ENCODE measurements at places on chromosomes 7 and 10.

DNA sequence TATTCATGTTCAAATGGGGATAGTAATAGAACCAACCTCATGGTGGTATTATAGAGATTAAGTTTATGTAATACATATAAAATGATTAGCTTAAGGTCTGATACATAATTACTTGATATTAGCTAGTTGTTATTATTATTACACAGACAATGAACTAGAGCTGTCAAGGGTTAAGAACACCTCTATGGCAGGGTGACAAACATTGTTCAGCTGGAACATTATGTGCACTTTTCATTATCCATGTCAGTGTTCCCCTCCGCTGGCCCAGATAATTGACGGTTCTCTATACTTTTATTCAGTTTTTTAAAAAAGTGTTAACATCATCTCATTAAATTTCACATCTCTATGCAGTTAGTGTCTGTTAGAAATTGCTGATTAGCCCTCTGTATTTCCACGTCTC lies 142.1 kb downstream of the CDK14 start:
- DNase-seq, result no peak

GRCh38 chr7:78081888-78082287 lies 283.3 kb downstream of the PHTF2 start:
- no peak for DNase-seq

GRCh38 chr10:110137142-110137545 lies 70.3 kb upstream of the MXI1 start:
- DNase-seq, result peak; percentile 65

DNA sequence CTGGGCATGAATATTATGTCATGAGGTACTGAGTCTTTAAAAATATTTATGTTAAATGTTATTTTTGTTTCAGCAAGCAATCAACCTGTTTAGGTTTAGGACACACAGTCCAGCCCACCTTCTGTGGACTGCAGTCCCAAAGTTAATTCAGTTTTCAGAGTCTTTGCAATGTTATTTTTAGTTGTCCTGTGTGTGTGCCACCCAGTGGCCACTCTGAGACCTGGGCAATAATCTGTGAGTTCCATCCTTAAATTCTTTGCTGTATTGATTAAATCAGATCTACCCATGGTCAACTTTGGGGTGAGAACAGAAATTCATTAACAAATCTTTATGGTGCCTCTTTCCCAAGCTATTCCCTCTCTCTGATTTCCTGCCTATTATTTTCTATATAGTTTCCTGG lies 415.1 kb downstream of the CCSER2 start:
- DNase-seq, result no peak

DNA sequence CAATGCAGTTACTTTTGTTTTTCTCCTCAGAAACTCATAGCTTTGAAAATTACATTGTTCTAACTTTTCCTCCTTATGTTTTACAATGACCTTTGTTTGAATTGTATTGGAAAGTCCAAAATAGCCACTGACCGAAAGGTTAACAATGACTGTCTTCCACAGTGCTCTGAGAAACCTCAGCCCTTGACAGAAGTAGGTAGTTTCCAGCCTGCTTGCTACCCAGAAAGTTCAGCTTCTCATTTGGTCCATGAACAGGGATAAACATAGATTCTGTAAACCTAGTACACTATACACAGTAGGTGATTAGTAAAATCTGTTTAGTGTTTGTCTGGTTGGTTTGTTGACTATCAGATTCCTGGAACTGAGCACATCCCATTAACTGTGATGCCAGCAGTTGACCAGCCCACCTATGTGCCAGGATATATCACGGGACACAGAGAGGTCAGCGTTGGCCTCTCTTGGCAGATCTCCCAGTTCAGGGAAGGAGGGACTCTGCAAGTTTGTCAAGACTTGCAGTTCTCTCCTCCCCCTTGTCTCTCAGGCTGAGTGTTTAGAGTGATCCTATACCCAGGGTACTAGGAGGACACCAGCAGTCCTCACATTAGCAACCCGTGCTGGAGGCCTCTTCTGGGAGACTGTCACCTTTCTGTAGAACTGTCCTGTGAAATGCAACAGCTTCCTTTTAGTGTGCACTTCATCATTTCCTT lies 297.6 kb downstream of the ARHGAP12 start:
- DNase-seq, result no peak

GRCh38 chr7:13989949-13990305 lies 461 bp upstream of the ETV1 start:
- DNase-seq, result no peak

DNA sequence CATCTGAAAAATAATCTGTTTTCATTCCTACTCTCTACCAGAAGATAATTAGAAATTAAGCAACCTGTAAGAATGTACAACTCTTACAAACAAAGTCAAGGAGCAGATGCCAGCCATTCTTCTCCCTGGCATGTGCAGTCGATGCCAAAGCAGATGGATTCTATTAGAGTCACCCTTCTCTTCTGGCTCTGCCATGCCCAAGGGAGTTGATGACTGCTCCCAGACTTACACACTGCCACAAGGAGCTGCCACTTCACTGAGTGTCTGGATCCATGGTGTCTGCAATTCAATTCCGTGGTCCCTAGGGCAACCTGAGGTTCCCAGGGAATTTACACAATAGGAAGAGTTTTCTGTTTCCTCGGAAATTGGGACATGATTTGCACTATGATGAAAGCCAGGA lies 89.1 kb upstream of the IFRD1 start:
- no peak for DNase-seq

DNA sequence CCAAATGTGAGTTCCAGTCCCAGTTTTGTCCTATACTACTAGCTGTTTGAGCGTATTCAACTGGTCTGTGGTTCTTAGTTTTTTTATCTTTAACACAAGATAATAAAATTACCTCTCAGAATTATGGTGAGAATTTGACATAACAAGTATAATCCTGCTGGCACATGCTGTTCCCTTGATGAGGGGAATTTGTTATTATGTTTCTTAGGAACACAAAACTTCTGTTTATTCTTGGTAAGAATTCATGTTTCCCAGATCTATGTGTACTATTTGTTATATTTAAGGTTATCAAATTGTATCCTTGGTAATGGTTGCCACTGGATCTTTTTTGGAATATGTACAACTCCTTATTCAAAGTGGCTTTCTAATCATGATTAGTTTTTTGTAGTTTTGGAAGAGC lies 335.6 kb downstream of the ADK start:
- no peak for DNase-seq

DNA sequence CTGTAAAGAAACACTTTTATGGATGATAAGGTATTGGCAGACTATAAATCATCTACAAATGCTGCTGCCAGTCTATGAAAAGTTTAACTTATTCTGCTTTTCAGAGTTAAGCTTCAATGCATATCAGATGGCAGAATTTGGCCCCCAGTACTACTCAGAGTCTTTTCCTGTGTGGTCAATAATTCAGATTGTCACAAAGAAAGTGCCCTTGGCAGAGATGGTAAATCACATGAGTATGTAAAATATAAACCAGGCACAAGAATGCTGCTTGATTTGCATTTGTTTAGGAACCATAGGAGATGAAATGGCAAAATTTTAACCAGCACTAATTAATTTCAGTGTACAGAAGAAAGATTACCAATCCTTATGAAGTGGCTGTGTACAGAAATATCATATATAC lies 818.3 kb upstream of the POT1 start:
- DNase-seq, result no peak

- DNase-seq, result no peak
Observed at GRCh38 chr10:1308173-1308961, 252.2 kb downstream of the WDR37 start.

DNA sequence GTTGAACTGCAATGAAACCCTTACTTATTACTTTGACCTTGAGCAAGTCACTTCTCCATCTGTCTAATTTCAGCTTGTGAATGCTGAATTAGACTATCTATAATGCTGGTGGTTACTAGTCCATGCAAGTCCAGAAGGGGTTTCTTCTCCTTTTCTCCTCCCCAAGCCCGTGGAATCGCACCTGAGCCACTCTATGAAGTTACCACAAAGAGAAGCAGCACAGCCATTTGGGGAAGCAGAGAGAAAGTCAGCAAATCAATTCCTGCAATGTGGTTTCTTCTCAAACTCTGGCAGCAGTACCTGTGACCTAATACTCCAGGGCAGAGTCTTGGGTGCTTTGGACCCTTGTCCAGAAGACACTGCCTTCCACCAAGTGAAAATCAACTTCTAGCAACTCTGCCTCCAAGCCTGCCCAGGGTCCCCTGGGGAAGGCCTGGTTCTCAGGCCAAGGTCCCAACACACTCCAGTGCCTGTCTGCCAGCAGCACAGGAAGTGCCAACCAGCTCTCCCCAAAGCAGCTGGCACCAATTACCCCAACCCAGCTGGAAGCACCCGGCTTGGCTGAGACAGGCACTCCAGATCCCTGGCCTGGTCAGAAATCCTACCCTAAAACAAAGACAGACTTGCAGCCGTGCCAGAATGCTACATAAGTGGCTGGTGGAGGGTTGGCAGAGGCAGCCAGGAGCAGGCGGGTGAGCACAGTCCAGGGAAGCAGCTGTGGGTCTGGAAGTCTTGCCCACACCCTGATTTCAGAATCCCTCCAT lies 200.3 kb downstream of the LSM5 start:
- DNase-seq, result no peak

GRCh38 chr10:3829156-3830050 lies 44.4 kb upstream of the KLF6 start:
- DNase-seq, result no peak

GRCh38 chr7:158728911-158729645 lies 24.5 kb upstream of the NCAPG2 start:
- no peak for DNase-seq

DNA sequence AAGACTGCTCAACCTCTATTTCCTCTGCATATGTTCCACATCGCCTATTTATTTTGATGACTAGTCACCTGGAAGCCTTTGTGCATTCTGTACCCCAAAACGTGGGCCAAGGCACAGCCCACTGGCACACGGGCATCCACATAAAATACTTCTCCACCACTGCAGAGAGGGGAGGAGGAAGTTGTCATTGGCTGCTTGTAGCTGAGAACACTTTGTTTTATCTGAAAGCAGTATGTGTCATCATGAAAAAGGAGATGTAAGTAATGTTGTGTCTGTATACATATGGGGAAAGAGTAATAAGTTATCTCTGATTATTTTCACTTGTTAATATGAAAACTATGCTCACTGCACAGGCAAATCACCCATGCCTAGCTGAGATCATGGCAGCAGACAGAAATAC lies 48.2 kb upstream of the AMPH start:
- no peak for DNase-seq

DNA sequence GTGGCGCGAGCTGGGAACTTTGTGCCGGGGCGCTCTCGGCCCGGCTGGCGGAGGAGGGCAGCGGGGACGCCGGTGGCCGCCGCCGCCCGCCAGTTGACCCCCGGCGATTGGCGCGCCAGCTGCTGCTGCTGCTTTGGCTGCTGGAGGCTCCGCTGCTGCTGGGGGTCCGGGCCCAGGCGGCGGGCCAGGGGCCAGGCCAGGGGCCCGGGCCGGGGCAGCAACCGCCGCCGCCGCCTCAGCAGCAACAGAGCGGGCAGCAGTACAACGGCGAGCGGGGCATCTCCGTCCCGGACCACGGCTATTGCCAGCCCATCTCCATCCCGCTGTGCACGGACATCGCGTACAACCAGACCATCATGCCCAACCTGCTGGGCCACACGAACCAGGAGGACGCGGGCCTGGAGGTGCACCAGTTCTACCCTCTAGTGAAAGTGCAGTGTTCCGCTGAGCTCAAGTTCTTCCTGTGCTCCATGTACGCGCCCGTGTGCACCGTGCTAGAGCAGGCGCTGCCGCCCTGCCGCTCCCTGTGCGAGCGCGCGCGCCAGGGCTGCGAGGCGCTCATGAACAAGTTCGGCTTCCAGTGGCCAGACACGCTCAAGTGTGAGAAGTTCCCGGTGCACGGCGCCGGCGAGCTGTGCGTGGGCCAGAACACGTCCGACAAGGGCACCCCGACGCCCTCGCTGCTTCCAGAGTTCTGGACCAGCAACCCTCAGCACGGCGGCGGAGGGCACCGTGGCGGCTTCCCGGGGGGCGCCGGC lies 870 bp downstream of the FZD1 start:
- DNase-seq, result no peak

- DNase-seq, result no peak
Observed at GRCh38 chr10:27359792-27360355, 119.3 kb upstream of the ACBD5 start.

DNA sequence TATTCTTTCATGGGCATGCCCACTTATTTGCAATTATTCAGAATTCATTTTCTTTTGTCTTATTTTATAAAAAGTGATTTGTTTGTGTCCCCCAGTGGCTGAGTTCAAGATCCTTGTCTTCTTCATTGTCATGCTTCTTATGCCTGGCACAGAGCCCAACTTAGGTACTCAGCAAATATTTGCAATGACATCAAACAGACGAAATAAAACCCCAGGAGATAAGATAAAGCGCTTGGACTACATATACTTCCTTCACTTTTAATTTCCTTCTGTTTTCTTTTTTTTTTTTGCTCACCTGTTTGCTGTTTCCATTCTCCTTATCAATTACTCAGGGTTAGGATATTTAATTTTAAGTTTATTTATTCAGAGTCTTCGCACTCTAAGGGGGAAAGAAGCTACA lies 225.0 kb downstream of the SDHAF3 start:
- no peak for DNase-seq

GRCh38 chr7:6359021-6359420 lies 86.6 kb upstream of the CYTH3 start:
- no peak for DNase-seq

- no peak for DNase-seq
Observed at GRCh38 chr10:131230166-131230565, 81.4 kb downstream of the TCERG1L start.

GRCh38 chr10:43380610-43381222 lies 9.3 kb downstream of the FXYD4 start:
- no peak for DNase-seq

DNA sequence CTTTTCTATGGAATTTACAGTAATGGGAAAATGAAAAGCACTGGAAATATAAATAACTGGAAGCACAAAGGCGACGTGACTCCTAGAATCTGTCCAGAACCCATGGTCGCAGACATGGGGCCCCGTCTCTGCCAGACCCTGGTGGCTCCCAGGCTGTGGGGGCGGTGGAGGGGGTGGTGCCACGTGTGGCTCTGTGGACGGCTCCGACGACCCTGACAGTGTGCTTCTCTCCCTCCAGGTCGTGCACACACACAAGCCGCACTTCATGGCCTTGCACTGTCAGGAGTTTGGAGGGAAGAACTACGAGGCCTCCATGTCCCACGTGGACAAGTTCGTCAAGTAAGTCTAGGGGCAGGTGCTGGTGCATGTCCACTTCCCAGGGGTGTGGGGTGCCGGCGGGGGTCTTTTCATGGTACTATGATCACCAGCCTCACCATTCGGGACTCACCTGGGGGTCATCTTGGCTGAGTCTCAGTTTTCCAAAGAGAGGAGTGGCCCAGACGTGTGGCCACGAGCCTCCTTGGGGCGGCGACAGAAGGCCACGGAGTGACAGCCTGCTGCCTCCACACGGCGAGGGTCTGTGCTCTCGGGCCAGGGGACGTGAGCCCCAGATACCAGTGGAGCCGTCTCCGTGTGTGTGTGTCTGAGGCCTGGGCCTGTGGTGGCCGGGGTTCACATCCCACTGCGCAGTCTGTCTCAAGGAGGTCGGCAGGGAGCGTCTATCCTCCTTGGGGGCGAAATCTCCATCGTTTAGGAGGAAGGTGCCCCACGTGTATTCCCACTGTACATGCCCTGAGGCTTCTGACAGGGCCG lies 108.2 kb downstream of the INPP5A start:
- no peak for DNase-seq

Data from renal pelvis (tissue), 12 donors.